ENCODE measurements at places on chromosomes 5 and 9.

GRCh38 chr5:127700237-127700766, 2.9 kb upstream of the CCDC192 start:
- no peak for DNase-seq

DNA sequence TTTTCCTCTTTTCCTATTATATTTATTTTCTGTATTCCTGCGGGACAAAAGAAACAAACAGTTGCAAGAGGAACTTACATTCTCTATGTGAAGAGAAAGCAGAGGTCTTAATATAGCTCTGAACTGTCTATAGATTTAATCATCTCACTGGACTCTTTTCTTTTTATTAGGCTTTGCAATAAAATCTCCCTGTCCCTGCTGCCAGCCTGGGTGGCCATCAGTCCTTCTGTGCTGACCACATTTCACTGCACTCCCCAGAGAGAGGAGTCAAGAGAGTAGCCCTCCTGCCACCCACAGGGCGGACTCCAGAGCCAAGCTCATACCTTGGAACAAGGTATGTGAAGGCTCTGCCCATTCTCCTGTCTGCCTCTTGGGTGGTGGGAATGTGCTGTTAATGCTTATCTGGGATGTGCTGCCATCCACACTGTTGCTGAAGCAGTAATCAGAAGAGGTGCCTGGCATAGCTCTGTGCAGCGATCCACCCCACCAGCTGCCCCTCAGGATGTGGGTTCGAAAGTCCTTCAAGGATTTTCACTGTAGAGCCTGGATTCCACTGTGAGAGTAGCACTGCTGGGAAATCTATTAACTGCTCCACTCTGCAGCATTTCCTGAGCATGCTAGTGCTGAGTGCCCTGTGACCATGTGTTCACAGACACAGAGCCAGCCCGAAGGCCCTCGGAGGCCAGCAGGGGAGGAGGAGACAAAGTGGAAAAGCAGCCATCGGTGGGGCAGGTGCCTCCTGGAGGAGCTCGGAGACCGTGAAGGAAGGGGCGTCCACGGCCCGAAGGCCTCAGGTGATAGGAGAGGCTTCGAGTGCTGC, 334.6 kb downstream of the MED10 start:
- DNase-seq: no peak

GRCh38 chr9:118263949-118264348, 559.7 kb downstream of the TLR4 start:
- no peak for DNase-seq

- no peak for DNase-seq
Measured at GRCh38 chr9:20270161-20270560, 352.1 kb downstream of the MLLT3 start.

DNA sequence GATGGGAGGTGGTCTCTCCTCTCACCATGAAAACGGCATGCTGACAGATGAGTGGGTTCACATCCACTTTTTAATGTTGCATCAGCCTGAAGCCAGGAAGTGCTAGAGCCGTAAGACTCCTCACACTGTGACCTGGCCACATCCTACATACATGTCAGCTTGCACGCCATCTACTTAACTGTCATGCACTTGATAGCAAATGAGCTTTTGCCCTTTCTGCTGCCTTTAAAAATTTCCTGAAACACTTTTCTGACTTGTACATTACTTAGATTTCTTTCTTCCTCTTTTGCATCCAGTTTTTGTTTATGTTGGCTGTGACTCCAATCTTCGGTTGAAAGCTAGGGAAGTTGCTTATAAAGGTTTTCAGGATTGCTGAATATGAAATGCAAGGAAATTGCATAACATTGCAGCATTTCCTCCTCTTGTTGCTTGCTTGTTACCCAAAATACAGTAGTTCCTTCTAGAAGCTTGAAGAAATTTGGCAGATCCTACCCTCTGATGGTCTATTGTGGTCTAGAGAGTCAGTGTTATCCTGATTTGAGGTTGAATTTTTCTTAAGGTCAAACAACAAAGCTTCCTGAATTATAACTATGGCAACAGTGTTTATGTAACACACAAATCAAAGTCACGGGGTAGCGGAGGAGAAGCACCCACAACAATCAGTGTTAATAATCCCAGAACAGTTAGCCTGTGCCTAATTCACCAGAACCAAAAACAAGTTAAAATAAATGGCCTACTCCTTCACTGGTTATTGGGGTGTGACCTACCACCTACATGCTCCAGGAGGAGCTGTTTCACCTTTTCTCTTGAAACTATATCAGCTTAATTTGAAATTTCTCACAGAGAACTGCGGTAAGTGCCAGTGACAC, 232.5 kb downstream of the ARHGAP26 start:
- DNase-seq: no peak

GRCh38 chr9:571741-572140, 269.8 kb upstream of the DMRT1 start:
- no peak for DNase-seq

DNA sequence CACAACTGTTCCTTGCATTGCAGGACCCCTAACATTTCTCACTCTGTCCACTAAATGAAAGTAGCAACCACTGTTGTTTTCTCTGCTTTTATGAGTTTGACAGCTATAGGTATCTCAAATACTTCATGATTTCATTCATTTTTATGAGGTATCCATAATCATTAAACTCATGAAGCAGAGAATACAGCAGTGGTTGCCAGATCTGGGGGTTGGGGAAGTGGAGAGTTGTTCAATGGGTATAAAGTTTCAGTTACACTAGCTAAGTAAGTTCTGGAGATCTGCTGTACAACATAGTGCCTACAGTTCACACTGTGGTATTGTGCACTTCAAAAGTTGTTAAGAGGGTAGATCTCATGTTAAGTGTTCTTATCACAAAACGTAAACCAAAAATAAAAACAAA, 23.4 kb upstream of the CAMK4 start:
- DNase-seq: no peak

DNA sequence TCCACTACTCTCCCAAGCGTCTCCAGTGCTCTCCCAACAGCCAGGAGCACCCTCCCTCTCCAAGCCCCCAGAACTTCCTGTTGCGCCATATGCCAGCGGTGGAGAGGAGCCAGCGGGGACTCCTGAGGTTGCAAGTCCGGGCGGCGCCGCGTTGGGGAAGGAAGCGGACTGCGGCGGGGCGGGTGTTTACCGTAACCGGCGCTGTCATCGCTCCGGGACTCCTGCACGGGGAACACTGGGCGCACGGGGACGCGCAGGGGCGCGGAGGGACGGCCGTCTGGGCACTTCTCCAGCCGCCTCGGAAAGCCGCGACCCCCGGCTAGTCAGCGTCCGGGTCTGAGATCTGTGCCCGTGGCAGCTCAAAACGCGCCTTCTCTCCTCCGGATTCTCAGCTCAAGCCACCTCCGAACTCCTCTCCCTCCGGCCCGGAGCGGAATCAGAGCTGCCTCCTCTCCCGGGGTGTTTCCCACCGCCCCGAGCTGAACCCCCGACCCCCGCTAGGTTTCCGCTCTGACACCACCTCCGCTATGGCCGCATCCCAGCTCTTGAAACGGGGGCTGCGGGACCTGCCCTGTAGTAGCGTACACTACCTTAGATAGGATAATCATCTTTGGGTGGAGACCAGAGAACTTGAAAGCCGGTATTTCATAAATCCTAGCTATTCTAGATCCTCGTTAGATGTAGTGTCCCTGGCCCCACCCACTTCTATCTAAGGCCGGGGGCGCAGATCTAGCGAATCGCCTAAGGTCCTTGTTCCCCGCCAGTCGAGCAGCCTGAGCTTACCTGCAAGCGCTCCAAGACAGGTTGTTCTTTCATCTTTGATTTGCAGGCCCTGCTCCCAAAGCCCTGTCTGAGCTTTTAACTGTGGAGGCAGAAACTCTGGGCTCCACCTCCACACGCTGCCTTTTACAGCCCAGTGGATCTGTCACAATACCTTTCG, at the start of gene TRPM6:
TSS of gene TRPM6 (minus strand) at position 881 of the 940 bp plus-strand sequence. CDS start at position 816, 65 bp downstream.
- DNase-seq: peak; percentile 2

DNA sequence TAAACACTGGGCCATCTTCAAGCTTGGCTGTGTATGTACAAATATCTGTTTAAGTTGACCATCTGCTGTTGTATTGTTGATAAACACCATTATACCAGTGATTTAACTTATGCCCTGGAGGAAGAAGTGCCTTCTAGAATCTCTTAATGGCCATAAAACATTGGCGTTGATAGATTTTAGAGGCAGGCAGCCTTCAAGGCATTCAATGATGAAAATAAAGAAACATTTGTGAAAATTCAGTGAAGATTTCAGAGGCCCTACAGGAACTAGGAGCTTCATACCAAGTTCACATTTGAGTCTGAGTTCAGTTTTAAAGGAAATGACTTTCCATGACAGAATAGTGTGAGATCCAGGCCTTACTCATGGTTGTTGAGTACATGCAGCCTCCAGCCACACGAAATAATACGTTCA, 52.2 kb downstream of the MAP1B start:
- no peak for DNase-seq

GRCh38 chr9:89284076-89284475, 26.9 kb upstream of the CKS2 start:
- DNase-seq: no peak

GRCh38 chr5:149181732-149182131, 40.4 kb downstream of the ABLIM3 start:
- DNase-seq: no peak

- no peak for DNase-seq
Measured at GRCh38 chr5:61423487-61424145, 91.6 kb downstream of the ZSWIM6 start.

GRCh38 chr9:129874261-129875101, 39.2 kb downstream of the USP20 start:
- DNase-seq: no peak

DNA sequence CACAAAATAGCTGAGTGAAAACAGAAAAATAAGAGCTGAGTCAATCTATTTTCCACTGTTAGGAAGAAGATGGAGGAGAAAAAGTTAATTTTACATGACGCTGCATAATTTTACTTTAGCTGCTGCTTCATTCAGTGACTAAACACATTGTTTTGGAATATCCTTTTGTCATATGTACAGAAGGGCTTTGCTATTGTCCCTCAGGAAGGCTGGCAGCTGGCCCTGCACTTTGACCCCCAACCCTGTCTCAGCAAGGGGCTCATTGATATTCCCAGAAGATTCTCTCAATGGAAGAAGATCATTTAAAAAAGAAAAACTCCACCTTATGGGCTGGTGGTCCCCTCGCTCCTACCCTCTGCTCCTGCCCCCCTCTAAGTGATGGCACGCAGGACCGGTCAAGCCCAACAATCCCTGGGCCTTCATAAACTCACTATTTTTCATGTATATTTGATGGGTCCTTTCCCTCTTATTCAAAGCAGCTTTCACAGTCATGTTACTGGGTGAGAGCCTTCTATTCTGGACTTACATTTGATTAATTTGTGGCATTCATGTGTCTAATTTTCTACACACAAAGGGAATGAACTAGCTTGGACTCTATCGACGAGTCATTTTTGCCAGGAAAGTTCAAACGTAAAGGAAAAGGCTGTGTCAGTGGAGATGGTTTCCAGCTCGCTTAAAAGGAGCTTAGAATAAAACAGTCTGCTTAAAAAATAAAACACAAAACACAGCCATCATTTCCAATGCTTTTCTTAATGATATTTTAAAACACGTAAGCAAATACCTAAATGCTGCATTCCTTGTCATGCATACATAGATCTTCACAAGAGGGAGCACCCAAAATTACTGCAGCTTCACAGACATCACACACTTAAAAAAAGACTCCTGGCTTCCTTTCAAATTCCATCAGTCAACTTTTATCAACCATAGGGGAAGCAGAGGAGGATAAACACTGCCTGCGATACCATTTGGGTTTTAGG, 104.7 kb downstream of the EFNA5 start:
- no peak for DNase-seq

DNA sequence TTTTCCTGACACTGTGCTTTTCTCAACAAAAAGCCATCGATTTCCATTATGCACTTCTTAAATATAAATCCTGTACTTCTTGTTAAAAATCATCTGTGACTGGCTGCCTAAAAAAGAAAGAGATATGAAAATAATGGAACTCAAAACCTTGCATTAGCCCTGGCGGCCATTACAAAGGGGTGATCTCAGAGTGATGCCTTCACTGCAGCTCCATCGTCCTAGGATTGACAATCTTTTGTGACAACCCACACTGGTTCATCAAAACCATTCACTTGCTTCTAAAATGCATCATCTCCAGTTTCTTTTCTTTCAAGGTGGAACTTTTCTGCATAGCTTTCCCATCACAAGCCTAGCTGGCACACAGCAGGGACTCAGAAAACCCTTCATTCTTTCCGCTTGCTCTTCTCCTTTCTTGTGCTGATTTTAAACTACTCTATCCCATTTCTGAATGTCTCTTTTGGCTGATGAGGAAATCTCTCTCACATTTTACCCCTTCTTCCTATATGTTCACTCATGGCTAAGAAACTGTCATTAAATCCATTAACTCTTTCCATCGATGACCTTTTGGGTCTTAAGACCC, 351.9 kb downstream of the GLIS3 start:
- no peak for DNase-seq

- DNase-seq: no peak
Measured at GRCh38 chr5:664994-665360, 28.2 kb downstream of the TPPP start.

DNA sequence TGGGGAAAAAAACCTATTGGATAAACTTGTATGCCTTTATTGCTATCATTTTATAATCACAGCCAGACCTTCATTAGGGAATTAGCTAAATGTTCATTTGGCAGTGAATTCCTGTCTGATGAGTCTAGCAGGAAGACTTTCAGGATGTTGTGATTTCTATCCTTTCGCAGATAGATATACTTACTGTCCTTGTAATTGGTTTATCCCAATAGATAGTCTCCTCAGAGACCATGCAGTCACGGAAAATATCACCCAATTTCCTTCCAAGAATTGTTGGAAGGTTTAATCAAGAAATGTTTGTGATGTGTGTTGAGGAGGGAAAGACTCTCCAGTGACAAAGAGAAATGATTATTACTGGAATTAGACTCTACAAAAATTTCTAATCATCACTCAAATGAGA, 1937.9 kb upstream of the WWC1 start:
- no peak for DNase-seq

DNA sequence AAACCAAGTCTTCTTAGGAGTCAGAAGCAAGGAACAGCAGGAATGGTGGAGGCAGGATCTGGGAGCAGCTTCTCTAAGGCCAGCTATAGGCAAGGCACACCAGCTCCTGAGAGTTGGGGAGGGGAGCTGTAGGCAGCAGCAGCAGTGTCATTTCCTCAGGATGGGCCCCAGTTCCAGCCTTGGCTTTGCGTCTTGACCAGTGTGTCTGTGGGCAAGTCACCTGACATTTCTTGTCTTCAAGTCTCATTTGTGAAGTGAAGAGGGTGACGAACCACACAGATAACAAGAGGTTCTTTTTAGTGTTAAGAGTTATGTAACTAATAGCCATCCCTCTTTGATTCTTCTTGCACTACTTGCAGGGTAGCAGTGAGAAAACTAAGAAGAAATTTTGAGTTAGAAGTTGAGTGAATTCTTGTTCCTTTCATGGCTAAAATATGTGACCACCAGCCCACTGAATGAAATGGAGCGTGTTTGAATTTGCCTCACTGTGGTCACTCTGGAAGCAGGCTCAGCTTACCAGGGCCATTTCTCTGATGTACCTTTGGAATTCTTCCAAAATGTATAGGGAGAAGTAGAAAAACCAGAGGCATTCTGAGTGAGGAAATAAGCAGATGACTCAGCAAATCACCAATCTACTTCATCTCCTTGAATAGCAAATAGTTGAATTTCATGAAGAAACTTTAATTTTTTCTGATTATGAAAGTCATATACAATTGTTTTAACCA, 42.4 kb downstream of the RHOBTB3 start:
- DNase-seq: no peak
